ENCODE measurements at places on chromosomes 16 and 17.

DNA sequence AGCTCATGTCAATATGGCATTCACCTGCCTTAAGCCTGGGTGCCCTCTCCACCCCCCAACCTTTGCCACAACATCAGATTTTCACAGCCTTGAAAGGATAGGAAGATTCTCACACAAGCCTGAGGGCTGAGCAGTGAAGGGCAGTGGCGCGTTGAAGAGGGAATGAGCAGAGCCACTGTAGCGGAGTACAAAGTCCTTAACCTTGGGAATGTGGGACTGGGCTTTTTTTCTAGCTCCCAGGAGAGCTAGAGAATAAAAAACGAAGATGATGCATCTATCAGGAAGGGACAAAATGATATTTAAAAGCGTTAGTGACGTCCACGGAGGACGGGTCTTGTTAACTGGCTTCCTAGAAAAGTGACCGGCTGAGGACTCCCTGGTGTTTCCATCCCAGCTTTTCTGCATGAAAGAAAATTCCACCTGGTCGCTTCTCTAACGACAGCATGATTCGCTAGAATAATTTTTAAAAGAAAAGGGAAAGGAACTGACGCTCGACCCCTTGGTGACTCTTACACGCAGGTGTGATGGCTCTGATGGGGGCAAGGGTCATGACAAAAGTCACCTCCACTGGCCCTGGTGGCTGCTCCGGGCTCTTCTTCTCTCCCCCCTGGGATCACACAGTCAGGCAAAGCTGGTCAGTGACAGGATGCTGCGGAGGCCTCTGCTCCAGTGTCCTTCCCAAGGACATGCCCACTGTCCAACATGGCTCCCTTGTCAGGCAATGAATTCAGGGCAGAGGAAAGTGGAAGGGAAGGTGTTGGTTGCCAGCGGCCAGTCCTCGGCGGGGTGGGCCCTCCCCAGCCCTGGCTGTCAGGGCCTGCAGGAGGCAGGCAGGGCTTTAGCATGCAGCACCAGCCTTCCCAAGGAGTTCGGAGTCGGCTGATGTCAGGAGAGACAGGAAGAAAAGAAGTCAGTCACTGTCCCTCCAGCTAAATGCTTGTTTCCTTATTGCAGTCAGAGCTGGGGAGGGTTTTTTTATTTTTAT is 58.4 kb upstream of the IRX3 start:
- DNase-seq, result no peak

GRCh38 chr16:67088551-67088950 is 21.2 kb upstream of the PHAF1 start:
- DNase-seq, result no peak

- DNase-seq, result no peak
Observed at GRCh38 chr16:30418350-30419181, 11.2 kb downstream of the ZNF771 start.

DNA sequence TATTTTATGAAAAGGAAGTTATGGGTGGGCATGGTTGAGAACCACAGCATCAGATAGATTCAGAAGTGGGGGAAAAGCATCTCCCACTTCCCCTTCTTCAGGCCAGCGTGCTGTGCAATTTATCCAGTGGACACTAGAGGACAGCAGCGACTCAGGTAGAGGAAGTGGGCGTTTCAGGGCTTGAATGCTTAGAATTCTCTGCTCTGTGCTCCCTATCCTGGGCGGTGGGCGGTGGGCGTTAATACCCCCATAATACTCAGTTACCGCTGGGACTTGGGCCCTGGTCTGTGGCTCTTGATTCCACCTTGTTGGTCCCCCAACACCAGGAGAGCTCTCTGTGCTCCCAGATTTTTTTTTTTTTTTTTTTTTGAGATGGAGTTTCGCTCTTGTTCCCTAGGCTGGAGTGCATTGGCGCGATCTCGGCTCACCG is 3.7 kb upstream of the LYZL6 start:
- DNase-seq, result peak; percentile 72

DNA sequence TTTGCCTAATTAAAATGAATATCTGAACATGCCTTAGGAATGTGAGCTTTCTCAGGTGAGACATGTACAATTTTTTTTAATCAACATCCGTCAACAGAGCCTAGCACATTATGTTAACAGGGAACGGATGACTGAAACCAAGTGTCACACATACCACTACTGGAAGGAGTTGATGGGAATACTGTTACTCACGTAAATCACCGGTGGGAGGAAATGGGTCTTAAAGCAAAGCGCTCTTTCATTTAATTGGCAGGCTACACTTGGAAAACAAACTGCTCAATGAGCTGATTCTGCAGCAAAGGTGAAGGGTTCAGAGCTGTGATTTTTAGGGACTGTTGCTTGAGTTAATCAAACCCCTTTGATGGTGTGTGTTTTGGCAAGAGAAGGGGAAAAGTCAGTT is 4.8 kb downstream of the CPPED1 start:
- DNase-seq, result no peak

DNA sequence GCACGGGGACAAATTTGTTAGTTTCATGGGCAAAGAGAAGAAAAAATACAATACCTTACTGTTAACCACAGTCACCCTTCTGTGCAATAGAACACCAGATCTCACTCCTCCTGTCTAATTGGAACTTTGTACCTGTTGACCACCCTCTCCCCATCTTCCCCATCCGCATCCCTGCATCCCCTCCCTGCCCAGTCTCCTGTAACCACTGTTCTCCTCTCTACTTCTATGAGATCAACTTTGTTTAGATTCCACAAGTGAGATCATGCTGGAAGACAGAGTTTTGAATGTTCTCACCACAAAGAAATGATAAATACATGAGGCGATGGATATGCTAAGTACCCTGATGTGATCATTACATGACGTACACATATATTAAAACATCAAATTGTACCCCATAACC is 47.7 kb downstream of the CLEC16A start:
- DNase-seq, result no peak

DNA sequence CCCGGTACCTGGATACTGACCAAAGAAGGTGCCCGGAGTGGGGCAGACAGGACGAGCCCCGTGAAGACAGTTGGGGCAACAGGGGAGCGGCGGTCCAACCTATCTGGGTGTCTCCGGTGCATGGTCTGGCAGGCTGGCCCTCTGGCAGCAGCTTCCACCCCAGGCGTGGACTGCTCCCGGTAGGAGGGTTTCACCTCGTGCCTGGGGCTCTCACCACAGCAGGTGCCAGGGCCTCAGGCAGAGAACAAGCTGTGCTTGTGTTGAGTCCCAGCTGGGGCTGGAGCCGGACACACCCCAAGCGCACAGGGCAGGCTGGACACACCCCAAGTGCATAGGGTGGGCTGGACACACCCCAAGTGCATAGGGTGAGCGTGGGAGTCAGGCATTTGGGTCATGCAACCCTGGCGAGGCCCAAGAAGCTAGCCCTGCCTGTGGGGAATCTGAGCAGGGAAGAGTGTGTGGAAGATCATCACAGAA is 1.5 kb upstream of the FBXL16 start:
- DNase-seq, result no peak

- DNase-seq, result no peak
Observed at GRCh38 chr16:84047206-84047605, 4.6 kb upstream of the SLC38A8 start.

DNA sequence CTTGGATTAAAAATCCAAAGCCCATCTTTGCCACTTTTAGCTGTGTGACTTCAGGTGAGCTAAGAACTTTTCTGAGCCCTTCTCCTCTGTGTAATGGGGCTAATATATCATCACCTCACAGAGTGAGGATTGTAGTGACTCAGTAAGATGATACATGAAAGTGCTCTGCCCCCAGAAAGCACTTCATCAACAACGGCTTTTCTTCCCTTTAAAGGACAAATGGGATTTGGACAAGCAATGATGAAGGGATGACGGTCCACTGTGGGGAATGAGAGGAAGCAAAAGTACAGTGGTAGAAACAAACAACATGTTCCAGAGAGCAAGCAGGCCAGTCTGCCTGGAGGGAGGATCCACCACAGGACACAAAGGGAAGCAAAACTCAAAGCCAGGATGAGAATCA is 14.3 kb upstream of the TMED6 start:
- DNase-seq, result no peak

DNA sequence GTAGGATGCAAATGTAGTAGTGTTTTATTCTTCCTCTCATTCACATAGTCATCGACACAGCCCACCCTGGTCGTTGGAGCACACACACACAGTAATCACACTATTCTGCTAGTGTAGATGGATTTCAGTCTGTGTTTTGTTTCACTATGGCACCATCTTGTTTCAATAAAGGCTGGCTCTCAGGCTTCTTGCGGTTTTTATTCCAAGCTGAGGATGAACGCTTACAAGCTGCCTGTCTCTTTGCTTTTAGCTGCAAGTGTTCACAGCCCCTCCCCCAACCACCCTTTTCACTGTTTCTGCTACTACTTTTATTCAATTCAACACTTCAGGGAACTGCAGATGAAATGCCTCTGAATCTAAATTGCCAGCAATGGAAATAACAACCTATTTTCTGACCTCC is 140.9 kb upstream of the PMFBP1 start:
- DNase-seq, result no peak

DNA sequence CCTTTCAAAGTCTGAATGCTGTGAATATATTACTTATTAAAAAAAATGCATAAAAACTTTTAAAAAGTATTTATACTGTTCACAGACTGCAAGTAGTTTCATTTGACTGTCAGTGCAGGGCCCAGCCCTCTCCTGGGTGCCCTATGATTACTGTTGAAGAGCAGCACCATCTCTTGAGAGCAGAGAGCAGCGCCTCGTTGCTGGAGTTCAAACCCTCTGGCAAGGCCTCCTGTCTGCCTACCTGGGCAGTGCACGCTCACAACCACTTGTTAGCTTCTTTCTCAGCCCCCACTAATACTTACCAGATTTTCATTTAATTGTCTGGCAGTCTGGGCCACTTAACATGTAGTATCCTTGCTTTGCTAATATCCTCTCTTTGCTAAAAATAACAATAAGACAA is 233.4 kb downstream of the PHKB start:
- DNase-seq, result no peak

DNA sequence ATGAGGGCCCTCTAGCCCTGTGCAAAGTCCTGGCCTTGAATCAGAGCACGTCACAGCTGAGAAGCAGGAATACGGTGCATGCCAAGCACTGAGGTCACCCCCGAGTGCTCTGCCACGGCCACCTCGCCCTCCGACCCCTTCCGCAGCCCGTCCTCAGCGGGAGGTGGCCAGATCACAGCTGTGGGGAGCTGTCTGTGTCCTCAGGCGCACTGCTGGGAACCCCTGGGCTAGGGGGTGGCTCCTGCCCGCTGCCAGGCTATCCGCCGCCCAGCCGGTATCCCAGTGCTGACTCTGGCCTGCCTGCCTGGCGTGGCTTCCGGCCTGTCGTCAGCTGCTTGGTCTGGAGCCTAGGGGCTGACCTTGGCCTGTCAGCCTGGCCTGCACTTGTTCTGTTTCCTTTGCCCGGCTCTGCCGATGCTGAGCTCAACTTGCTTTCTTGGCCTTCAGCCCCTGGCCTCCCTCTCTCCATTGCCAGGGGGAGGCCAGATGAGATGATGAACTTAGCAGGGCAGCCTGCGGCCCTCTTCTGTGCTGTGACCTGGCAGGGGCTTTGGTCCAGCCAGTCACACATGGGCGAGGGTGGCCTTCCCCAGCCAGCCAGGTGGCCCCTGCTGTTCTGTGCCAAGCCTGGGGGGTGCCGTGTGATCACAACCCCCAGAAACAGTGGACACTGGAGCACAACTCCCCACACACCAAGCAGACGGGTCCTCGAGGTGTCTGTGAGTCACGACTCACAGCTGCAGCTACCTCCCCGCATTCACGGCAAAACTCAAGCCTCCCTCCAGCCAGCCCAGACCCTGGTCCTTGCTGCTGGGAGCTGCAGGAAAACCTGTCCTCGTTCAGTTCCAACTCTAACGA is 77.3 kb downstream of the ZDHHC7 start:
- DNase-seq, result no peak

- DNase-seq, result no peak
Observed at GRCh38 chr17:36197387-36197703, 787 bp upstream of the CCL3L1 start.

DNA sequence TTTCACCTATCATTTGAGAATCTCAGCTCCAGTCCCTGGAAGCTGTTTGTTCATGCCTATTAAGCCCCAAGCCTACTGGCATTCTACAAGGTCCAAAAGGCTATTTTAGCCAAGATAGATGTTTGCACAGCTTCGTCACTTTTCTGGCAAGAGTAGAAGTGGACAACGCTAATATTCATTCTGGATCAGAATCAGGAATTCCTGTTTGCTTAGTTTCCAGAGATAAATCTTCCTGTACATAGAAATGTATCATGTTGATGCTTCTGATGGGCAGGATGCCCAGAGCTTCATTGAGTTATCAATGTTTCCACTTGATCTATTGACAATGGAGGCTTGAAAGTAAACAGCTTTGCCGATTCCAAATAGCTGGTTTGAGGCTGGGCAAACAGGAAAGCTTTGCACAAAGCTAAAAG is 260.7 kb upstream of the CA10 start:
- no peak for DNase-seq

DNA sequence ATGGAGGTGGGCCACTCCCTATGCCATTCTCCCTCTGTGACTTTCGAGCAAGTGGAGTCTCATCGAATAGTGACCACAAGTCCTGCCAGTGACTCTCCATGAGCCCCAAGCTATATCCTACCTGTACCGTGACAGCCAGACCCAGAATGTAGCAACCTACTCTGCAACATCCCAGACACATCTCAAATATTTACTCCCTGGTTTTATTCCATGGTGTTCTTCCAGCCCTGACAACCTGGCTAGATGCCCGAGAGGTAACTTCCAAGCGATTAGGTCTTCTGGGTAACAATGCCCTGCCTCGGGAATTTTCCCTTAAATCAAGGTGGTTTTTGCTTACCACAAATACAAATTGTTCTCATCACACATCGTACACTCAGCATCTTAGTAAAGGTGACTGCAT is 211.7 kb downstream of the ZFHX3 start:
- DNase-seq, result no peak

- DNase-seq, result no peak
Observed at GRCh38 chr17:4530799-4531730, 24.1 kb downstream of the MYBBP1A start.

DNA sequence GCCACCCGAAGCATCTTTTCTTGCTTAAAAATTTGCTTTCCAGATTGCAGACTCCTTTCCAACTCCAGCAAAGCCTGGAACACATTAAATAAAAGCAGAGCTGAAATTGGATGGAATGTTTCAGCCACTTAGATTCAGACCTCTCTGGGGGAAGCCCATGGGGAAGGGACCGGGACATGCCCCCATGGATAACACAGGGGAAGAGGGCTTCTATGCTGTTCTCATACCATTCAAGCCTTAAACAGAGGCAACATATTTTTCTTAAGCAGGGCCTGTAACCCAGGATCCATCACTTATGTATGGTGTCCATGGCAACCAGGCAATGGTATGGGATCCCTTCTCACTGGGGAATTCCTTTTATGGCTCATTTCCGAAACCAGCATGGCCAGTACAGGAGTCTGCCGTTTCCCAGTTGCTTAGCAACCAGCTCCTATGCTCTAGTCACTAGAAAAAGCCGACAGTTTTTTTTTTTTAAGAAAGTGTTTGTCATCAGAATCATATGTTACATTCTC is 62.0 kb upstream of the MARCHF10 start:
- no peak for DNase-seq

DNA sequence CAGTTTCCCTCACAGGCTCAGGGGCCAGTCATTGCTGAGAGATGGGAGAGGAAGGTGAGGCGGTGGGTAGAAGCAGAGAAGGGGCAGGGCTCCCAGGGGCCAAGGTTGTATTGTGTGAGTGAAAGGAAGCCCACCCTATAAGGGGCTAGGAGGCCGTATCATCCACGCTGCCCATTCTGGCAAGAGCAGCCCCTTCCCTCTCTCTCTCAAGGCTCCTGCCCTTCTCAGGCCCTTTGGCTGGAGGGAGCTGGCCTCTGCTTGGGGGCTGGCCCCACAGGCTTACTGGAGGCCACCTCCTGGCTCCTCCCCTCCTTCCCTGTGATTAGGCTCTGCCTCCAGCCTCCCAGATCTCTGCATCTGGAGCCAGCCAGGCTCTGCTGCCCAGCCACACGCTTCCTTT is 7.6 kb downstream of the TBKBP1 start:
- no peak for DNase-seq

- no peak for DNase-seq
Observed at GRCh38 chr16:47705266-47705665, 244.1 kb downstream of the PHKB start.

Measured in activated naive CD4-positive, alpha-beta T cell treated with anti-CD3 and anti-CD28 coated beads for 36 hours (primary cell).